ENCODE measurements at places on chromosomes 5 and 9. TPM values are rescaled to one million over a fixed set of nuclear protein-coding genes. Genes with fewer than 3 reads are reported as not detected.

CACFD1 gene
- polyA plus RNA-seq: 3.7 TPM

PROB1 gene
- polyA plus RNA-seq: not detected

- DNase-seq: no peak
Observed at GRCh38 chr5:153700940-153701339, 210.5 kb downstream of the GRIA1 start.

DNA sequence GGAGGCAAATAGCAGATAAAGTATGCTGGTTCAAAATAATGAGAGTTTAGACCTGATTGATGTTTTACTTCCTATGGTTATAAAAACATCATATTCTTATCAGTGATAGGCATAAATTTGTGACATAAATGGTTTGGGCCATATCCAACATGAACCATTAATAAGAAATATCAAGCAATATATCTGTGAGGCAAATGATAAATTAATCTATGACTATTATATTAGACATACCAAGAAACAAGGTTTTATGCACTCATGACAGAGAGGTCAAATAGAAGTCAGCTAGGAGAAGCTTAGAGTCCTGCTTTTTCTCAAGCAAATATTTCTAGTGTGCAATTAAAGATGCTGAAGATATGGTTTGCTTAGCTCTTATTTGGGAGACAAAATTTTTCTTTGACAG lies 10.4 kb downstream of the SMIM3 start:
- DNase-seq: no peak

DNA sequence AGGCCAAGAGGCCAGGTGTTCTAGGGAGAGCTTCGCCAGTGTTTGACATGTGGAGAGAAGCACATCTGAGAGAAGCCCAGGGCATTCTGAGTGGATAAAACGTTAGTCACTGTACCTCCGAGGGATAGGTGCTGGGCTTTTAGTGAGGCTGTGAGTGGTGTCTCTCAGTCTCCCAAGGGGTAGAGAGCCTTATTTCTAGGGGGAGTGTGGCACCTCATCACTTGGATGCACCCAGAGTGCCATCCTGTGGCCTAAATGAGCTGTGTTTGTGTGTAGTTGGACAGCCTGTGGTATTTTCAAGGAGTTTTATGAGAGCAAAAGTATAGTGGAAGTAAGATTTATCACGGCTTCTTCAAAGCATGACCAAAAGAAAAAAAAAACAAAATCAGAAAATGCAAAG lies 1046.9 kb upstream of the WWC1 start:
- DNase-seq: no peak

DNA sequence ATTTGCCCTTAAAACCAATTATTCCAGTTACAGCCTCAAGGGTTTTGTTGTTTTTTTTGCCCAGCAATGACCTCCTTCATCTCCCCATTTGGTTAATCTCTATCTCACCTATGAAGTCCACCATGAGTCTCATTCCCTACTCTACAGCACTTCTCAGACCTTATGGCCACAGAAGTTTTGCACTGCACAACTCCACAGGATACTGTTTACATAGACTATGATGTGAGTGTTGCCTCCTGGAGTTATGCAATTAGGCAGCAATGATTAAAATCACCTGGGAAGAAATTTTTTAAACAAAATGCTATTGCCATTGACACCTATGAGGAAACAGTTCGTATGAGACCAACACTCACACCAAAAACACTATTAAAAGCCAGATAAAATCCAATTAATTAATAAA lies 39.7 kb downstream of the ZDHHC21 start:
- no peak for DNase-seq

DNA sequence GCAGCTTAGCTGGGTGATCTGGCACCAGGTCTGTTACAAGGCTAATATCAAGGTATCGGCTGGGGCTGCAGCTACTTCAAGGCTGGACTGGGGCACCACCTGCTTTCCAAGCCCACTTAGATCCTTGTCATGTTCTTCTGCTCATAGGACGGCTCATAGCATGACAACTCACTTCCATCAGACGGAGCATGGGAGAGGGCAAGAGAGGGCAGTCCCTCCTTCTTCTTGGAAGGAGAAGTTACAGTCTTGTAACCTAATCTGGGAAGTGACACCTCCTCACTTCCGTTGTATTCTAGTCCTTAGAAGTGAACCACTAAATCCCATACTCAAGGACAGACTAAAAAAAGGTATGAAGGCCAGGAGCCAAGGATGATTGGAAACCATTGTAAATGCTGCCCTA lies 258.2 kb downstream of the MAST4 start:
- DNase-seq: no peak

DNA sequence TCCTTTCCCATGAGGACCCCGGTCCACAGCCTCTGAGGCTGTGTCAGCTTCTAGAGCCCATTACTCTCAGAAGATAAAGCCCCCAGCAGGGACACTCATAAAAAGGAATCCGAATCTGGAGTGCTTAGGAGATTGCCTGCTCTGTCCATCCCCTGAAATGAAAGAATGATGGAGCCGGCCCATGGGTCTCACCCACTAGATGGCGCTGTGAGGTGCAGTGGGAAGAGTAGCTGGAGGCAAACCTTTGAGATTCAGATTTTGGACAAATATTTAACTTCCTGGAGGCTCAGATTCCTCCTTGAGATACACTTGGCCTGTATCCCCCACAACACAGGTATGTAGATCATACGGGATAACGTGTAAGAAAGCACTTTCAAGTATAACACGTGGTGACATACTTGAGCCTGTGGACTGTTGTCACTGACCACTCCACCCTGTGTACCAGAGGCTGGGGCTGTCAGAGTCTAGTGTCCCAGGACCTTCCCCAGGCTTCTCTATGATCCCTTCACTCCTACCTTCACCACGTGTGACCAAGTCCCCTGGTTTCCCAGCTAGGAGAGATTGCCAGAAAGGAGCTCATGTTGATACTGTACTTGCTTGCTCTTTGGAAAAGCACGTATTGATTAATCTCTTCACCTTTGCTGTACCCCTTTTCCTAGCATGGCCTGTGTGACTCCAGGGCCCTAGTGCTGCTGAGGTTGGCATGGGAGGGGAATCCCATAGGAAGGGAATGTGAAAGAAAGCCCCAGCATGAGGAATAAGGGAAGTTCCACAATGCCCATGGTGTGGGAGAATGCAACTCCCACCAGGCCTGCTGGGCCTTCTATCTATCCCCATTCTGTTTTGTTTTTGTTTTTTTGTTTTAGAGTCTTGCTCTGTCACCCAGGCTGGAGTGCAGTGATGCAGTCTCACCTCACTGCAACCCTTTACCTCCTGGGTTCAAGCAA lies 32.1 kb downstream of the TRMO start:
- DNase-seq: peak; percentile 61
